ENCODE measurements at places on chromosomes 11 and 22.

DNA sequence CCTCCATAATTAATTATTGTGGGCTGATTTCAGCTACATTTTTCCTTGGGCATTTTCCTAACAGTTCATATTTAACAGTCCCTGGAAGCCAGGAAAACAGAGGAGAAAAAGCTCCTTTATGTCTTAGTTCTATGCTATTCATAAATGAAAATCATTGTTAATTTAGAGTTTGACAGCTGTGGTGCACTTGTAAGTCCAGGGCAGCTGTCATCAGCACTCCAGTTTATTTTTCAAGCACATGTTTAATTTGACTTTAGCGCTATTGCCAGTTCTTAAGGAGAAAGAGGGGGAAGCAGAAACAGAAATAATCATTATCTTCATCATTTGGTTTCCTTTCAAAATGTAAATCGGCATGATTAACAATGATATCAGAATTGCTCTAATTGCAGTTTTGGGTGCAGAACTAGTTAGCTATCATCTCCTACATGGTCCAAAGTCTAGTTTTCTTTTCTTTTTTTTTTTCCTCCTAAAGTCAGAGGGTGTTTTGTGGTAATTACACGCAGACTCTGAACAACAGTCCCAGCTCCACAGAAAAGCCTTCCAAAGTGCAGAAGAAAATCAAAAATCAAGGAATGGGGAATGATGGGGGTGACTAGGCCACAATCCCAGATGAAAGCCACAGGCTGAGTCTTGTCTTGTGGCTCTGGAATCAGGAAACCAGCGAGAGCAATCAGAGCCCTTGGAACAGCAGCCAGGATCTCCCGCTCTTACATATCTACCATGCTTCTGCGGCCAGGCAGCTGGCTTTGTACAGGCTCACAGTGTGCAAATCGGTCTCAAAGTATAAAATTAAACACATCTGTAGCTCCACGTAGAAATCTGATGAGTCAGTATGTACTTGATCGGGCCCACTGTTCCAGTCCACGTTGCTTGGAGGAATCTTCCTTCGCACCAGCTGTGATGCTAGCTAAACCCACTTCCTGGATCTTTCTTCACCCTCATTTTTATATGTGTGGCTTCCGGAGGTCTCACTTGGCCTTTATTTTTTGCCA, 91.9 kb downstream of the SPON1 start:
- no peak for DNase-seq

DNA sequence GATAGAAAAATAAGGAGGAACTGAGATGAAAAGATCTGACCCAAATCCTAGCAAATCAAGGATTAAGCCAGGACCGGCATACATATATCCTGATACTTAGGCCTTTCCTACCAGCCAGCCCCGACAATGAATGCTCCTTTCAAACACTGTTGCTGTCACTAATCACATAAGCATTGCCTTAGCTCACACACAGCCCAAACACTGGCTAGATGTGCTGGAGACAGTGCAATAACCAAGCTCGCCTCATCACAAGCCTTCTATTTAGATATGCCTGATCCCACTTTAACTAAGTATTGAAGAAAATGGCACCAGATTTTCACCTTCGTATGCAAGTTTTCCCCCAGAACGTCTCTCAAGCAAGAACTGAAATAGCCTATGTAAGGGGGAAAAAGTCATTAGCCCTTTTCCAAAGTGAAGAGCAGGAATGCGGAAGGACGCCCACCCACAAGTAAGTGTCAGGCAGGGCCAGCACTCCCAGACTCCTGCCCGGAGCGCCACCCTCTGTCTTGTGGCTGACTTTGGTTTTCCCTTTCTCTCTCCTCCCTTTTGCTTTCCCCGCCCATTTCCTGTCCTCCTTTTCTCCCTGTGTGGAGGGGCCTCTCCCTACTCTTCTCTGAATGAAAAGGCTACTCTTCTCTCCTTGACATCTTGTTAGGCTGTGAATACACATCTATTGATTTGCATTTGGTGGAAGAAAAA, 8.9 kb upstream of the OPCML start:
- no peak for DNase-seq

GRCh38 chr22:46476547-46476941, 60.9 kb downstream of the CELSR1 start:
- DNase-seq: no peak

DNA sequence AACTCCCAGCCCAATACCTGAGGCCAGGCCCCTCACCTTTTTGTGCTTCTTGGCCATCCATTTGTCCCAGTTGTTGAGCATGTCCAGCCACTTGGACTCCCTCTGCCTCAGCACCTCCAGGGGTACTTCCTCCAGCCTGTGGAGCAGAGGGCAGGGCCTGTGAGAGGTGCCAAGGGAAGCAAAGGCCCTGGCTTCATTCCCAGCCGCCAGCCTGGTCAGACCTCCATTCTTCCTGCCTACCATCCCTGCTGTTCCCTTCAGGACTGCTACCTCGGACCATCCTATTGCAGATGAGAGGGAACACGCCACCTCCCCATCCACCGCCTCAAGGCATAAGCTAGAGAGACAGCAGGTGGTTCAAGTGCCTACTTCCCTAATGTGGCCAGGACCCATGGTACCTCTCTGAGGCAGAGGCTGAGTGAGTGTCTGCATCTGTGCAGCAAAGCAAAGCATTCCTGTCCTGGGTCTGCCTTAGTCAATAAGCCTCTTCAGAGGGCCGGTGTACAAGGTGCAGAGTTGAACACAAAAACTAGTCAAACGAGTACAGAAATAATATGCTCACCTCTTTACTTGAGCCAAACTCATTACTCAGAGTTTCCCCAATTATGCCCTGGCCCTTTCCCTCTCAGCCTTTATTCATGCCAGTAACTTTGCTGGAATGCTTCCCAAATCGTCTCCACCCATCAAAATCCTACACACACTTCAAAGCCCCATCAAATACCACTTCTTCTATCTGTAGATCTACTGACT, 15.4 kb upstream of the CASTOR1 start:
- no peak for DNase-seq

- DNase-seq: no peak
Measured at GRCh38 chr22:20463324-20464095, 25.9 kb upstream of the SCARF2 start.

GRCh38 chr22:19057999-19058491, 64.2 kb downstream of the DGCR2 start:
- DNase-seq: no peak

GRCh38 chr22:47816863-47817210, 1054.4 kb downstream of the TBC1D22A start:
- DNase-seq: no peak

DNA sequence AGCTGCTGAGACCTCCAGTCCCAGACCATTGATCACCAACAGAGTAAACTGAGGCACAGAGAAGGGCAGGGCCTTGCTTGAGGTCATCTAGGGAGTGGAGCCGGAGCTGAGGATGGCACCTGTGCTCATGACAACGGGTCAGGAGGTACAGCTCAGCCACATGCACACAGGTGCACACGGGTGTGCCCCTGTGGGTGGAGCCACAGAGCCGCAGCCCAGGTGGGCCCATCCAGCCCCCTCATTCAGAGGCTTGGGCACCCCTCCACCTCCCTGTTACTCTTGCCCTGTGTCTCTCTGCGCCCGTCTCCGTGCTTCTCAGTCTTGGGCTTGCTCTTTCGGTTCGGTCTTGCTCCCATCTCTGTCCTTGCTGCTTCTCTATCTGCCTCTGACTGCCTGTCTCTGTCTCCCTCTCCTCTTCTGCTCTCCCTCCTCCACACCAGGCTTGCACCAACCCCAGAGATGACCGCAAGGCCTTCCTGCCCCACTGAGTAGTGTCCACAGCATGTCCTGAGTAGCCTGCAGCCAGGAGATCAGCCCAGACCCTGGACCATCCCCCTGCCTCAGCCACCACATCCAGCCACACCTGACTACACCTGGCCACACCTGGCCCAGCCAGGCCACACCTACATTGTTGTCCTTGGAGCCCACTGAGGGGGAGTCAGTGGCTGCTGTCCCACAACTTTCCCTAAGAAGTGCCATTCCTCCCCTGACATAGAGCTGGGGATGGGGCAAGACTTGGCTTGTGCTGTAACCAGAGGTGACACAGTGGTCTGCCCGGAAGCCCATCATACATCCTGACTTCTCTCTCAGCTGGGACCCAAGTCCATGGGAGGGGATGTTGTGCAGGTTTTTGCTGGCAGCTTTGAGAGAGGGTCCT, 39.3 kb upstream of the CRYBB3 start:
- DNase-seq: no peak

DNA sequence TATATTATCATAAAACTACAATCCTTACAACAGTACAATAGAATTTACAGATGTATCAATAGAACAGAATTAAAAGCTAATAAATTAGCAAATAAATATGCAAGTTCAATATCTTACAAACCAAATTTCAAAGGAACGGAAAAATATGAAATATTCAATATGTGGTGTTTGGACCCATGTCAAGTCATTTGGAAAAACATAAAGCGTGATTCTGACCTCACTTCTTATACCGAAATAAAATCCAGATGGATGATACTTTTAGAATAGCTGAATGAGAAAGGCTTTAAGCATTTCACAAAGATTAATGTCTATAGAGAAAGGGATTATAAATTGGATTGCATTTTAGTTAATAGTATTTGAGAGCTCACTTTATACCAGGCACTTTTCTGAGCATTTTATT, 92.8 kb upstream of the TEAD1 start:
- no peak for DNase-seq

DNA sequence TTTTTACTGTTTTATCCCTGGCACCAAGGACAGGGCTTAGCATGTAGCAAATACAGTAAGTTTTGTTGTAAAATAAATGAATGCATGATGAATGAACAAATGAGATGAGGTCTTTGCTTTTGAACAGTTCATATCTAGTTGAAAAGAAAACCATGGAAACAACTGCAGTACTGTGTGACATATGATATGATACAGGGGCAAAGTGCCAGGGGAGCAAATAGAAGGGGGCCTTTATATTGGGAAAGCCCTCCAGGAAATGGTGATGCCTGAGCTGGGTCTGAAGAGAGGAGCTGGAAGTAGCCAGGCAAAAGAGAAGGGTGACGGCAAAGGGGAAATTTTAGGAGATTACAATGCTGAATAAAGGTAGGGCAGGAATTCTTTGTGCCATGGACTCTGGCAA, 63.8 kb upstream of the UCP3 start:
- no peak for DNase-seq

DNA sequence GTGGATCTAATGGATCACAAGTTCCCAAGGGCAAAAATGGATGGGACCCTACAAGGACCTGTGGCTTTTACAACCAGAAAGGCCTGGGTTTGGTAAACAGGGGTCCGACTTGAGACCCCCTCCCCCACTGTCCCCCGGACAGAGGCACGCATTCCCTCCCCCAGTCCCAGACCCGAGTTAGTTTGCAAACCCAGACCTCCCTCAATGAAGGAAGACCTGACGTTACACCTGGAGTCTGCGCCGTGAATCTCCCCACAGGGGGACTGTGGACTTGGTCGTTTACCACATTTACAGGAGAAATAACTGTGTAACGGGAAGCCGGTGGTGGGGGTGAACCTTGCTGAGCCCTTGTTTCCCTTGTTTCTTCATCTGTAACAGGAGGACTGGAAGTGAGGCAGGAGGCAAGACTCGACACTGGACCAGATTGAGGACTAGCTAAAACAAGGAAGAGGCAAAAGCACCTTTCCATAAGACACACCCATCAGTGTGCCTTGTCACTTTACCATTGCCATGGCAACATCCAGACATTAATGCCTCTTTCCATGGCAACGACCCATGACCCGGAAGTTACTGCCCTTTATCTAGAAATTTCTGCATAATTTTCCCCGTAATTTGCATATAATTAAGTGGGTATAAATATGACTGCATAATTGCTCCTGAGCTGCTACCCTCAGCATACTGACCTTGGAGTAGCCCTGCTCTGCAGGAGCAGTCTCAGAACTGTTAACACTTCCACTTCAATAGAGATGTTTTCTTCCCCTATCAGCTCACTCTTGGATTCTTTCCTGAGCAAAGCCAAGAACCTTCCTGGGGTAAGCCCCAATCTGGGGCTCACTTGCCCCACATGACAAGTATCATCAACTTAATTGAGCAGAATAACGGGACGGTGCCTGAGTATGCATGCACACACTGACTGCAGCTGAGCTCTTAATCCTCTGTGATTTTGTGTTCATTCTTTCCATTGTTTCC, 25.4 kb downstream of the PDGFB start:
- no peak for DNase-seq

DNA sequence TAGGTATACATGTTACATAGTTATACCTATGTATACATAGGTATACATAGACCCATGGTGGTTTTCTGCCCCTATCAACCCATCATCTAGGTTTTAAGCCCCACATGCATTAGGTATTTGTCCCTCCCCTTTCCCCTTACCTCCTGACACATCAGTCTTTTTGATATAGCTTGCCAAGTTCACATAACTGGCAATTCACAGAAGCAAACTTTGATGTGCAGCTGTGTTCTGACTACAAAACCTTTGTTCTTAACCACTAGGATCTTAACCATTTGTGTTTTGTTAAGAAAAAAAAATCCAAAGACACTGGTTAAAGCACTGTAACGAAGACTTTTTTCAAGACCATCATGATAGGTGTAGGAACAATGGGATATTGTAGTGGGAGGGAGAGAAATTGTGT, 42.9 kb upstream of the SLC5A1 start:
- no peak for DNase-seq

- no peak for DNase-seq
Measured at GRCh38 chr11:33646629-33647028, 54.0 kb downstream of the C11orf91 start.

DNA sequence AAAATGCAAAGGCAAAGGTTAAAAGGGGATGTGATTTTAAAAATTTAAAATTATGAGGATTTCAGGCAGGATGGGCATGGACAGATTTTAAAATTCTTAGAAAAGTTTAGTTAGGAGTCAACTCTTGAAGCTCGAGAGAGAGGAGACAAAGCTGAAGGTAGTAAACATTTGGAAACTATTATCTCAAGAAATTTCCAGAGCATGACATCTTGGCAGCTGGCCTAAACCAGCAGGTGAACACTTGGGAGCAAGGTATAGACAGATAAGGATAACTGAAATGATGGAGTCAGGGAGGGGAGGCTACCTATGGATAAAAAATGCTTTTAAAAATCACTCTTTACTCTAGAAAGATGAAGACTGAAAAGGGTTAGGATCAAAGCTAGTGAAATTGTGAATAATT, 13.7 kb downstream of the POU2AF3 start:
- no peak for DNase-seq

- DNase-seq: no peak
Measured at GRCh38 chr22:41983513-41984405, 14.5 kb downstream of the SEPTIN3 start.

- DNase-seq: no peak
Measured at GRCh38 chr11:92728628-92729027, 240.8 kb upstream of the MTNR1B start.

Measured in SIG-M5 (cell line).